ENCODE measurements at places on chromosomes 7 and 10.

DNA sequence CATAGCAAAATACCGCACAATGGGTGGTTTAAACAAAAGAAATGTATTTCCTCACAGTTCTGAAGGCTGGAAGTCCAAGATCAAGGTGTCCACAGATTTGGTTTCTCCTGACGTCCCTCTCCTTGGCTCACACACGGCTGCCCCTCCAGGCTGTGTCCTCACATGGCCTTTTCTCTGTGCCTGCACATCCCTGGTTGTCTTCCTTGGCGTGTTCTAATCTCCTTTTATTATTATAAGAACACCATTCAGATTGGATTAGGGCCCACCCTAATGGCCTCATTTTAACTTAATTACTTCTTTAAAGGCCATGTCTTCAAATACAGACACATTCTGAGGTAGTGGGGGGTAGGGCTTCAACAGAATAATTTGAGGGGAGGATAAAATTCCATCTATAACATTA lies 87.9 kb downstream of the FZD1 start:
- H3K27ac ChIP-seq = no peak overlapping the region
- H3K36me3 ChIP-seq = no peaks in the 10 kb centered on the region
- H3K27me3 ChIP-seq = no peaks in the 10 kb centered on the region
- H3K4me3 ChIP-seq = no peak overlapping the region

- DNase-seq = no peak
- H3K4me1 ChIP-seq = peaks cover 6% of the 10 kb centered on the region
- no peak overlapping the region for H3K4me3 ChIP-seq
- H3K36me3 ChIP-seq = no peaks in the 10 kb centered on the region
- no peak overlapping the region for H3K27ac ChIP-seq
These were observed 263.1 kb downstream of the RPS24 start for GRCh38 chr10:78296785-78297184.

DNA sequence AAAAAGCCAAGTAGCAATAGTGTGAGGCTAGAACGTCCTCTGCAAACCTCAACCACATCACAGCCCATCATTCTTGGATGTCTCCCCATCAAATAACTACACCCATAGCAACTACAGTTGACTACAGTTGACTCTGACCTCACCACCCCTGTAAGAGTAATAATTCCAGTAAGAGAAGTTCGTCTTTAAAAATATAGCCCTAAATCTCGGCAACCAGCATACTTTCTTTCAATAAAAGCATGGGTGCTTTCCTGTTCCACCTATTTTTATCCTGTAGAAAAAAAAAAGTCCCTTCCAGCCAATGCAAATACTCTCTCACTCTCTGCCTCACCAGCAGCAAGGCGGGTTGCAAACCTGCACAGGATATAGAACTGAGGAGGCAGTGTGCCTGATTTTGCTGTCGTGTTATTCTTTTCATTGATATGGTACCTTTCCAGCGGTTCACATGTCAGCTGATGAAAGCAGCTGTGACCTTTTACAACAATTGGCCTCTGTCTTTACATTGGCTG lies 187.5 kb upstream of the NFE2L3 start:
- H3K27me3 ChIP-seq = peaks cover 4% of the 10 kb centered on the region
- H3K4me1 ChIP-seq = no peaks in the 10 kb centered on the region
- H3K27ac ChIP-seq = no peak overlapping the region
- no peak for DNase-seq

DNA sequence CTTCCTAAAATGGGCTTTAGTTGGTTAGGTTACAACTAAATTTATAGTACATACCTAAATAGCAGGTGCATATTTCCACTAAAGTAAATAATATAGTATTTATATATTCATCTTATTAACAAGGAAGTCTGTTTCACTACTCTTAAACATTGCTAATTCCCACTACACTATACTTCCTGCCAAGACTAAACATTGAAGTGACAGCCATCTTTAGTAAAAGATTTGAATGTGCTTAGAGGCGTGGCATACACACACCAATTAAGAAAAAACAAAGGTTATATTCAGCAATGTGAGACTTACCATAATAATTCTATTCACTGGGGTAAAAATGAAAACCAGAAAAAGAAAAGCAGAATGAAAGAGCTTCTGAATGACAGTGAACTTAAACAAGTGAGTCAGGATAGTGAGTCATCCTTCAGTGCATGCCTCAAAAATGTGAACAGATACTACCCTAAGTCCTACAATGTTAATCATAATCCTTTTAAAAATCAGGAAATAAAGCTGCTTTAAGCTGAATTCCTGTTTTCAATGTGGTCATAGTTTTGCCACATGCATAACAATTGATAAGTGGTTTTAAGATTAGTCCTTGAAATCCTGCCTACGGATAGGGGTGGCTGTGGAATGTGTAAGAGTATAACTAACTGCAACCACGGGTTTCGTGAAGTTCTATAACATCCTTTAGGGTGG lies 59.4 kb downstream of the USP6NL start:
- no peaks in the 10 kb centered on the region for H3K4me1 ChIP-seq
- DNase-seq = no peak
- H3K27me3 ChIP-seq = no peaks in the 10 kb centered on the region
- no peaks in the 10 kb centered on the region for H3K36me3 ChIP-seq
- no peak overlapping the region for H3K27ac ChIP-seq

GRCh38 chr10:7285522-7286322 lies 125.1 kb downstream of the SFMBT2 start:
- no peak overlapping the region for H3K27ac ChIP-seq
- H3K27me3 ChIP-seq = no peaks in the 10 kb centered on the region
- no peak overlapping the region for H3K4me3 ChIP-seq
- H3K36me3 ChIP-seq = no peaks in the 10 kb centered on the region

DNA sequence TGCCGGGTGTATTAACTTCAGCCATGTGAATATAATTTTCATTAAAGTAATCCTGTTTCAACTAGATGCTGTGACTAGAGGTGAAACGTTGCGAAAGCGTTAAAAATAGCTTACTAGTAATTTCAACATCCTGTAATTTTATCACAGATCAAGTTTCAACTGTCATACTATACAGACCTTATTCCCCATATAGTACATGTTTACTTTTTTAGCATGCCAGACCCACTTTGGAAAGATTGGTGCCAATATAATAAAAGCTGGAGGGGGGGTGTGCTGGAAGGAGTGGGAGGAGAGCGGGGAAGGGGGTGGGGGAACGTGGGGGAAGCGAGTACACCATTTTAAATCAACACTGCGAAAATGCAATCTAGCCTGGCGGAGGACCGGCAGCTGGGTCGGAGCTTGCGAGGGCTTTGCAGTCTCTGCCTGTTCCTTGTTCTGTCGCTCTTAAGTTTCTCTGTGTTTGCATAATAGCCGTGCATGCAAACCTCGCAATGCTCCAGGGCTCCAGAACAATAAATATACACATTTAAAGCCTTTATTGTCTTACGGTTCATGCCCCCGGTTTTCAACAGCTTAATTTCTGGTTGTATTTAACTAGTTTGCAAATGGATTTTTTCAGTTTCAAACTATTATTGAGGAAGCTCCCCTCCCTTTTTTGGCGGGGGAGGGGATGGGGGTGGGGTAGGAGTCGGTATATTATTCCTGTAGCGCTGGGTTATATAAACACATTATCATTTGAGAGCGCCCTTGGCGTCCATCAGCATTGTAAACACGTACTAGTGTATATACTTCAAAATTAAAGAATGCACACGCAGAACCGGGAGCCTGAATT lies 1.3 kb upstream of the ARID5B start:
- H3K27ac ChIP-seq = peak overlapping the region; percentile 14
- peaks cover 7% of the 10 kb centered on the region for H3K4me1 ChIP-seq
- no peaks in the 10 kb centered on the region for H3K27me3 ChIP-seq
- DNase-seq = peak; percentile 39
- no peaks in the 10 kb centered on the region for H3K36me3 ChIP-seq
- peak overlapping the region; percentile 2 for H3K4me3 ChIP-seq

DNA sequence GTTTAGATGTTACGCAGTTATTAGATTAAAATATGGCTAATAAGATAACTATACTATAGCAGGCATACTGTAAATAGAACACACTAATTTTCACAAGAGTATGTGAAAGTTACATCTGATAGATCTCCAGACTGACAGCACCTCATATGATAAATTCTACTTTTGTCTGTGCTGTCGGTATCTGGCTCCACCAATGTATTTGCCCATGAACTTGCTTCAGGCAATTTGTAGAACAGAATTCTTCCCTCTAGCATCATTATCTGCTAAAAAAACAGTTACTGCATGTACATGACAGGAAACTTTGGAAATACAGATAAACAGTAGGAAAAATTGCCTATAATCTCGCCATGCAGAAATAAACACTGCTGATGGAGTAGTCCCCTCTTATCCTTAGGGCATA lies 137.7 kb downstream of the WNT2 start:
- no peak overlapping the region for H3K27ac ChIP-seq
- peaks cover 3% of the 10 kb centered on the region for H3K36me3 ChIP-seq
- H3K27me3 ChIP-seq = no peaks in the 10 kb centered on the region
- peaks cover 7% of the 10 kb centered on the region for H3K4me1 ChIP-seq

DNA sequence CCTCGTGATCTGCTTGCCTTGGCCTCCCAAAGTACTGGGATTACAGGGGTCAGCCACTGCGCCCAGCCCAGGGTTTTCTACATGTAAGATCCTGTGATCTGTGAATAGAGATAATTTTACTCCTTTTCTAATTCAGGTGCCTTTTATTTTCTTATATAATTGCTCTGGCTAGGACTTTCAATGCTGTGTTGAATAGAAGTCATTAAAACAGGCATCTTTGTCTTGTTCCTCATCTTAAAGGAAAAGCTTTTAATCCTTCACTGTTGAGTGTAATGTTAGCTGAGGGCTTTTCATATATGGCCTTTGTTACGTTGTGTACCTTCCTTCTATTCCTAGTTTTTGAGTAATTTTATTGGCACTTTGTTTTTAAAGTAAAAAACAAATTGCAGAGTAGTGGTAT lies 26.6 kb downstream of the ANLN start:
- H3K27ac ChIP-seq = no peak overlapping the region
- H3K36me3 ChIP-seq = no peaks in the 10 kb centered on the region
- DNase-seq = no peak
- H3K4me1 ChIP-seq = no peaks in the 10 kb centered on the region
- H3K4me3 ChIP-seq = no peak overlapping the region
- H3K27me3 ChIP-seq = no peaks in the 10 kb centered on the region

- no peaks in the 10 kb centered on the region for H3K27me3 ChIP-seq
- peak; percentile 74 for DNase-seq
- peak overlapping the region; percentile 68 for H3K27ac ChIP-seq
These were observed 8.9 kb downstream of the VSTM4 start for GRCh38 chr10:49106451-49106850.

DNA sequence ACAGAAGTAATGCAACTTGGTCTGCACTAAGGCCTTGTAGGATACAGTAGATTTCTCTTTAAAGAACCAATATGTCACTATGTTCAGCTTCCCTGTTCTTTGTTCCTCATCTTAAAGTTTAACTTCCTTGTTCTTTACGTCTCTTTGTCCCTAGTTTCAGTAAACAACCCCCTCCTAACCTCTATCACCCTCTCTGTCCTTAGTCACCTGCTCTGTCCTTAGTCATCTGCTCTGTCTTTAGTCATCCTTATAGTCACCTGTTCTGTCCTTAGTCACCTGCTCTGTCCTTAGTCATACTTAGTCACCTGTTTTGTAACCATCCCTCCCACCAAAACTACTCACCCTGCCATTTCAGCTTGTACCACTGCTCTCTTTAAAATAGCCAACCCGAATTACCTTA lies 144.6 kb upstream of the TMEM106B start:
- H3K27me3 ChIP-seq = no peaks in the 10 kb centered on the region
- no peak overlapping the region for H3K27ac ChIP-seq
- no peaks in the 10 kb centered on the region for H3K4me1 ChIP-seq
- H3K4me3 ChIP-seq = no peak overlapping the region
- DNase-seq = no peak

GRCh38 chr10:129709101-129709500 lies 242.1 kb downstream of the MGMT start:
- DNase-seq = no peak
- no peak overlapping the region for H3K4me3 ChIP-seq
- no peaks in the 10 kb centered on the region for H3K27me3 ChIP-seq

GRCh38 chr10:113409175-113409574 lies 143.7 kb upstream of the HABP2 start:
- no peak overlapping the region for H3K4me3 ChIP-seq
- H3K27ac ChIP-seq = no peak overlapping the region
- no peaks in the 10 kb centered on the region for H3K4me1 ChIP-seq
- no peaks in the 10 kb centered on the region for H3K36me3 ChIP-seq
- DNase-seq = no peak

DNA sequence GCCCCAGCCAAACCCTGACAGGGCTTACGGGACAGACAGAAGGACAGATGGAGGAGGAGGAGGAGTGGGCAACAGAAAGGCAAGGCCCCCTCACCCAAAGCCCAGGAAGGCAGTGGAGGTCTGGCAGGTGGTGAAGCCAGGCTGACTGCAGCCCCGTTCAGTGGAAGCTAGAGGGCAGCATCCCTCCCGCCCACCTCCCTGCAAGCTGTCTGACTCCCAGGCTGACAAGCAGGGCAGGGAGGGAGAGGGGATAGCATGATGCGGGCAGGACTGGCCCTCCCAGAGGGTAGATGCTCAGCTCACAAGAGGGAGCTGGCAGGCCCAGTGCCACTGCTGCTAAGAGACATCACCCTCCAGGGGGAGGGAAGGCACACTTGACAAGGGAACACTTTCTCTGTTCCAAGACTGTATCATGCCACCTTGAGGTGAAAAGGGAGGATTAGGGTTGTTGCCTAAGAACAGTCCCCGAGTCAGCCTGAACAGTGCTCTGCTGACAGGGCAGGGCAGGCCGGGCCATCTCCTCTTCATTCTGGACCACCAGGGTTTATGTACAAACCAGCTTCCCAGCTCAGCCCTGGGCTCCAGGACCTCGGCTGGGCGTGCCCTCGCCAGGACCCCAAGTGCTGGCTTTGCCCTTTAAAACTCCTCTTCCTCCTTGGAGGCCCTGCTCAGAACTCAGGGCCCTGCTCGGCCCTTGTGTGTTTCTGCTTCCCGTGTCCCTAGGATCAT lies 61.8 kb downstream of the RASGEF1A start:
- no peaks in the 10 kb centered on the region for H3K36me3 ChIP-seq
- H3K4me1 ChIP-seq = peaks cover 16% of the 10 kb centered on the region
- no peaks in the 10 kb centered on the region for H3K27me3 ChIP-seq
- no peak overlapping the region for H3K4me3 ChIP-seq
- H3K27ac ChIP-seq = no peak overlapping the region

- H3K27ac ChIP-seq = no peak overlapping the region
- H3K27me3 ChIP-seq = no peaks in the 10 kb centered on the region
- H3K36me3 ChIP-seq = no peaks in the 10 kb centered on the region
- no peaks in the 10 kb centered on the region for H3K4me1 ChIP-seq
- no peak for DNase-seq
These were observed 13.3 kb downstream of the BMPER start for GRCh38 chr7:33918438-33919143.

- H3K27ac ChIP-seq = no peak overlapping the region
- no peak overlapping the region for H3K4me3 ChIP-seq
- H3K4me1 ChIP-seq = no peaks in the 10 kb centered on the region
These were observed 54.4 kb downstream of the ITGB8 start for GRCh38 chr7:20385126-20385525.

GRCh38 chr10:90413196-90413595 lies 444.6 kb downstream of the HTR7 start:
- no peak for DNase-seq
- no peaks in the 10 kb centered on the region for H3K4me1 ChIP-seq
- H3K27ac ChIP-seq = no peak overlapping the region
- H3K4me3 ChIP-seq = no peak overlapping the region
- H3K27me3 ChIP-seq = no peaks in the 10 kb centered on the region
- no peaks in the 10 kb centered on the region for H3K36me3 ChIP-seq
